ENCODE measurements at places on chromosomes 1 and 21.

DNA sequence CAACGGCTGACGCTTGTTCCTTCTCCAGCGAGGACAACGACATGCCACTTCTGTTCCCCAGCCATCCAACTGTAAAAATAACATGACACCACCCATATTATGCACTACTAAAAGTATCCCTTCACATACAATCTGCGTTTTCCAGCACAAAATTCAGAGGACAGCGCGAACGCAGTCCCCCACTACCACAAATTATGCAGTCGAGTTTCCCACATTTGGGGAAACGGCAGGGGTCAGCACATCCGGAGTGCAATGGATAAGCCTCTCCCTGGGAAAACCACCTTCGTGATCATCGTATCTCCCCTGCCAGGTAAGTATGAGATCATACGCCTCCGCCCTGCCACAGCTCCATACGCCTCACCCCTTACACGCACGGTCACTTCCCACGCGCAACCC lies 120.9 kb downstream of the PPIAL4G start:
- no peak for DNase-seq

- no peak for DNase-seq
Measured at GRCh38 chr1:213054733-213055591, 3.9 kb downstream of the RPS6KC1 start.

DNA sequence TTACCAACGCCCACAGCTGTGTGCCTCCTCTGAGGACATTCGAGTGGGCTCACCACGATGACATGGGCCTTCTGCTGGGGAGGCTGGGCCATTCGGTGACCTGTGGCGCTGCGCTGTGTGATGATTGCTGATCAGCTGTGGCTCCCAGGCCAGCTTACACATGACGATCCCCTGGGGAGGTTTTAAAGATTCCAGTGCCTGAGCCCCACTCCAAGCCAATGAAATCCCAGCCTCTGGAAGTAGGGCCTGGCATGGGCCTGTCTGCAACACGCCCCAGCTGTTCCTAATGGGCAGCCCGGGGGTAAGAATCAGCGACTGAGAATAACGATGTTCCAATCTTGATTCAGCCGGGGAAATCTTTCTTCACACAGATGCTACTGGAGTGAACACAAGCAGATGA lies 153.7 kb downstream of the KCNJ6 start:
- DNase-seq = no peak

- DNase-seq = no peak
Measured at GRCh38 chr21:46150491-46151121, 4.8 kb downstream of the FTCD start.

DNA sequence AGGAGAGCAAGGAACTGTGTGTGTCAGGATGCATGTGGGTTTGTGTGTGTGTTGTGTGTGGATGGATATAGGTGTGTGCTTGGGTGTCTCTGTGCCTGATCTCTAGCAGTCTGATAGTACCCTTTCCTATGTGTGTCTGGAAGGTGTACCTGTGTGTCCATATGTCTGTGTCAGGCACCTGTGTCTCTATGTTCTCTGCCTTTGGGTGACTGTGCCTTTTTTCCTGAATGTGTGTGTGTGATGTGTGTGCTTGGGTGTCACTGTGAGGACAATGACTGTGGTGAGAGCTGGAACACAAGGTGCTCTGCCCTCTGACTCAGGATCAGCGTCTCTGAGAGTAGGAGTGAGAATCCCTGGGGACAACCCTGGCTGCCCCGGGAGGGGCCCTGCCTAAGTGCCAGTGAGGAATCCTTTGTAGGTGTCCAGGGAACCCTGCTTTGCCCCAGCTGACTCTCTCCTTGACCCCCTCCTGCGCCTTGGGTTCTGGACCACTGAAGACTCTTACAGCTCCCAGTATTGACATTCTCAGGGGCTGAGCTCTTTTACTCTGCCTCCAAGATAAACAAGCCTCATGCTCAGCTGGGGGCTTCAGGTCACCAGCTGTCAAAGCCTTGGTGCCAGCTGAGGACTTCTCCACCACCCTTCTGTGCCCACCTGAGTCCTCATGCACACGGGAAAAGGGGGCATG lies 735 bp upstream of the EFNA3 start:
- DNase-seq = no peak

GRCh38 chr1:44672254-44672955 lies 1.9 kb downstream of the TMEM53 start:
- no peak for DNase-seq

DNA sequence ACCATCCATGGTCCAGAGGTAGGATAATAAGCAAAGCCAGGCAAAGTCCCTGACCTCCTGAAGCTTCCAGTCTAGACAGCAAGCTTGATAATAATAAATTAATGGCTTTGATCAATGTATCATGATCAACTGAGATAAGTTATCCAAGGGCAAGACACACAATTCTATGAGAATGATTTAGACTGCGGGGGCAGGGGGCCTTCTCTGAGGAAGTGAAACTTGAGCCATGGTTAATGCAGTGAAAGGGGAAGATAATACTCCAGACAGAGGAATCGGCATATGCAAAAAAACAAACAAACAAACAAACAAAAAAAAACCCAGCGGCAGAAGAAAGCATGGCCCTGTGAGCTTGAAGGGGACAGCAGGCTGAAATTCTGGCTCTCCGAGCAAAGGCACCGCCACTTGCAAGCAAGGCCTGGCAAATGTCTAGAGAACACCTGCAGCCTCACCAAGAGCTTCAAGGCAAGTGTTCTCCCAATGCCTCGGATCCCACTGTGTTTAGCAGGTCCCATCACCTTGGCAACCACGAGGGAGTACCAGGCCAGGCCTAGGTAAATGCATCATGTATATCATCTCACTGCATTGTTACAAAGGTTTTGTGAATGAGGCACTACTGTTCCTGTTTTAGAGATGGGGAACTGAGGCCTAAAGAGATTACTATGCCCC lies 24.9 kb downstream of the CSMD2 start:
- no peak for DNase-seq

DNA sequence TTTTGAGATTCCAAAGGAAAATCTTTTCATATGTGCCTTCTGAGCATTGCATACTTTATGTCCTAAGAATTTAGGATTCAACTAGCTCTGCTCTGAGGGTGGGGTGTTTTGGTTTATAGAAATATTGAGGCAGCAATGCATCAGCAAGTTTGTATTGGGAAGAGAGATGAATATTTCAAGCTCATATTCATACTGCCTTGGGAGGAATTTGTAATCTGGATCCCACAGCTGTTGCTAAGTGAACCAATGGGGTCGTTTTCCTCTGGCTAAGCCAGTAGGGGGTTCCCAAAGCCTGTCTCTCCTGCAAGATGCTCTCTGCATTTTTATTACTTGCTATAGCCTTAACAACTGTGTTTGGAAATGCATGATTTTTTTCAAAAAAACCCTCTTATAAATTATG lies 130.6 kb downstream of the SNX7 start:
- DNase-seq = no peak

DNA sequence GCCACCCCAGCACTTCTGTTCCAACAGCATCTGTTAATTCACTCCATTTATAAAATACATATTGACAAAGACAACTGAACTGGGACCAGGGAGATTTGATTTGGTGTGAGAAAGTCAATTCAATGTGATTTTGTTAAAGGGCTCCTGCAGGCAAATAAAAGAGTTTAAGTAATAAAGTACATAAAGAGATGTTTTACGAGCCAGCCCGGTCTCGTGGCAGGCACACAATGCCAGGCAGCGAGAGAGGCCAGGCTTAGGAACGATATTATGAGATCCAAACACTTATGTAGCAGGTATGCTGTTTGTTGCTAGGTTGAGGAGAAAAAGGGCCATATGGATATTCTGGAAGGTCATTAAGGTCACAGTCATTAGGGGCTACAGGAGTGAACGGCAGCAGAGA lies 227.1 kb downstream of the KCTD3 start:
- DNase-seq = no peak

DNA sequence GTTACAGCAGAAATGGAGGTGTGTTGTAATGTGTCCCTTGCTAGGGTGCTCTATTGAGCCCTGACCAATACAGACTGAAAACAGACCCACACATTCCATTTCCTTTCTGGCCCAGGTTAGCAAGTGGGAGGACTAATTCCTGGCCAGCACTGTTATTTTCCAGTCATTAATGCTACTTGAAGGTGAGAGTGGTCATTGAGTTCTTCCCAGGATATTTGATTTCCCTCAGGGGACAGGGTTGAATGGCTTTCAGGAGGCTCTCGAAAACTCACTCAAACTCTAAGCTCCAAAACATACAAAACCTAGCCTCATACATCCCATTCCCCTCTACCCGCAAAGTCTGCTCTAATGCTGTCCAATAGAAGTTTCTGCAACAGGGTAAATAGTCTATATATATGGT lies 6.2 kb downstream of the LRRC52 start:
- DNase-seq = no peak

DNA sequence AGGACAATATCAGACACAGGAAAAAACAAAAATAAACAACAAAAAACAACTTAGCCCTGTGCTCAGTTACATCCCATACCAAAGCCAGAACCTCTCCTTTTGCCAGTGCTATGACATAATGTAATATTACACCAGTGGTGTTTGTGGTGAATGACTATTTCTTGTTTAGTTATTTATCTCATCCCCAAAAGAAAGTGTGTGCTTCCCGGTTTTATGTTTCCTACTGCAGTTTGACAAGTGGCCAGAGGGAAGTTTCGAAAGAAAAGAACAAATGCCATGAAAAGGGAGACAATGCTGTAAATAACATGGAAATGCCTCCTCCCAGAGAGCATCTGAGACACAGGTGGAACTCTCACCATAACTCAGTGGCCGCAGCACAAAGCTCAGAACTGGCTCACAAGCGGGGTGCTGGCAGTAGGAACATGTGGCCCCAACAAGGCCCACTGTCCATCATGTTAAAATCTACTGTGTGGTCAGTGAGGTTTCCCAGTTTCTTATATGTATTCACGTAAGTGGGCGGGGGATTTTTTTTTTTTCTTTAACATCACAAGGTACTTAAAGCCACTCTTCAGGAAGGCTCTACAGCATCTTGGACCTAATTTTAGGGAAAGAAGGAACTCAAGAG lies 158.2 kb downstream of the BARHL2 start:
- no peak for DNase-seq

- no peak for DNase-seq
Measured at GRCh38 chr1:154469844-154470560, 32.0 kb upstream of the TDRD10 start.

DNA sequence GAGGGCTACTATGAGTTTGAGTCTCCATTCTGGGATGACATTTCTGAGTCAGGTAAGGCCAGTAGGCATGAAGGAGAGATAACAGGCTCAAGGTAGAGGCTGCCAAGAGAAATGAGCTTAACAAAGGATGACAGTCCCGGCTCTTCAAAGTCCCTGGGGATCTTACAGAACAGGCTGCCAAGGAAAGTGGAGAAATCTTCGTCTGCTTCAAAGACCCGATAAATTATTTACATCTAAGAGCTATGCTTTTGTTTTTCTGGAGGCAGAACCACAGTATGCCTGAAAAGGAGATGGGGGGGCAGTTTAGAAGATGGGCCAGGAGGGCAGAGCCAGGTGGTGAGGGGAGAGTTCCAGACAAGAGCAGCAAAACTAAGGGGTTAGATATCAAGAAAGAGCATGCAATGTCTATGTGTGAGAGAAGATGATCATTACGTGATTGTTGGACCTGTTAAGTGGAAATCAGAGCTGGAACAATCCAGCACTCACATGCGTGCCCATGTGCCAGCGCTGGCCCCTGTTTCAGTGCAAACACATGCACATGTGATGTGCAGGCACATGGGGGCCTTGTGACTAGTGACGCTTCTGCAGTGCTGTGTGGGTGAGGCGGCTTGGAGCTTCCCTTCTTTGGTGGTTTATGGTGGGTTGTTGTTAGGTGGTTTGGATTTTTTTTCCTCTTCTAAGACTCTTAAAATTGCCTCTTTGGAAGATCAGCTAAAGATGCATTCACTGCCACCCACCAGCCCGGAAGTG lies 25.7 kb downstream of the CAMK1G start:
- DNase-seq = no peak

DNA sequence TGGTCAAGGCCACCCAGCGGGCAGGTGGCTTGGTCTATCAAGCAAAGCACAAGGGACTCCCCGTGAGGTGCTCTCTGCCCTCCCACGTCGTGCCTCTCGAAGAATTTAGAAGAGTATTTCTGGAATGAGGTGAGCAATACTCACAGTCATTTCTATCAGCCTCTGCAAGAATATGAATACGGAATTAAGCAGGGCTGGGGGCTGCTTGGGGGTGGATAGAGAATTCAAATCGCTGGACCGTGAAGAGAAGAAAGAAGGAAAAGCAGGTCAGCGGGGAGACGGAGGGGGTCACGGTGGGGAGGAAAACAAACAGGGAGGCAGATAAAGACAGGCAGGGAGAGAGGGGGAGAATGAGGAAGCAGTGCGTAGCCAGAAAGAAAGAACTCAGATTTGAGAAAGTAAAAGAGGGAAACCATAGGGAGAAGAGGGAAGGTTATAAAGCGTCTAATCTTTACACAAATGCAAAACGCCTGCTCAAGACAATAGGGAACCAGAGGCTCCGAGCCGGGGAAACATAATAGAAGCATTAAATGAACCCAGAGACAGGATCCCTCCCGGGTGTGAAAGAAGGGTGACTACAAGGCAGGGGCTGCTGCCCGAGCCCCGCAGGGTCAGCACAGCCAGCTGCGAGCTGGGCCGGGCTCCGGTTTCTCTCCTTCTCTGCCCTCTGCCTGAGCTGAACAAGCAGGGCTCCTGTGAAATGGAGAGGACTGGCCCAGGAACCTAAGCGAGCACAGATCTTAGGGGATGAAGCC lies 2.1 kb upstream of the EDN2 start:
- no peak for DNase-seq

GRCh38 chr1:194512345-194512744 lies 1325.9 kb upstream of the B3GALT2 start:
- DNase-seq = no peak

DNA sequence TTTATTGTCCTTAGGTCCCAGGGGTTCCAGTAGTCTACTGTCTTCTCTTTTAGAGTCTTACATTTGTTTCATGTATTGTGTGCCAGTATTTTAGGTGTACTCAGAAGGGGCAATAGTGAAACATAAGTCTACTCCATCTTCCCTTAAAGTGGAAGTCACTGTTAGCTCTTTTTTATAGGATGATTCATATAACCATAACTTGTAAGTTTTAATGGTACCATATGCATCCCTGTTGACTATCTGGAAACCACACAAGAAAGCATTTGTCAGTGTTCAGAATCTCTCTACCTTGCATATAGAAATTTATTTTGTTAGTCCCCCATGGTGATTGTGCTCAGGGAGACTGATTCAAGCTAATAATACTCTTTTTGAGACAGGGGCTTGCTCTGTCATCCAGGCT lies 149.9 kb downstream of the HS2ST1 start:
- DNase-seq = no peak

GRCh38 chr1:238951809-238952208 lies 434.6 kb upstream of the CHRM3 start:
- peak; percentile 41 for DNase-seq

GRCh38 chr1:226309398-226310244 lies 657 bp upstream of the LIN9 start:
- peak; percentile 36 for DNase-seq

Measured in MM.1S (cell line).